ENCODE measurements at places on chromosomes 1 and 21.

DNA sequence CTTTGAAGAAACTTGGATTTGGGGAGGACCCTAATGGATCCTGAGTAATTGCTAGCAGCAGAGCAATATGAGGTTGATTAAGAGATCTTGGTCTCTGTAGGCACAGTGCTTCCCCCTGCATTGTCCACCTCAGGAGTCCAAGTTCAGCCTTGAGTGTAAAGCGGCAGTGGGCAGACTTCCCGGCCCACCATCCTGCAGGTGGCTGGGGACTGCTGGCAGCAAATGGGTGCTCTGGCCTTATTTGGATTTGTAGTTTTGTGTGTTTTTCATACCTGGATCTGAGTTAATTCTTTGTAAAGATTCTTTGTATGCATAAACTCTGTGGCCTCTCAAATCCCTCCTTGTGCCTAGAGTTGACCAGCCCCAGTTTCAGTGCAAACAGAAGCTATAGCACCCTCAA, 7.6 kb downstream of the BARHL2 start:
- DNase-seq: no peak

DNA sequence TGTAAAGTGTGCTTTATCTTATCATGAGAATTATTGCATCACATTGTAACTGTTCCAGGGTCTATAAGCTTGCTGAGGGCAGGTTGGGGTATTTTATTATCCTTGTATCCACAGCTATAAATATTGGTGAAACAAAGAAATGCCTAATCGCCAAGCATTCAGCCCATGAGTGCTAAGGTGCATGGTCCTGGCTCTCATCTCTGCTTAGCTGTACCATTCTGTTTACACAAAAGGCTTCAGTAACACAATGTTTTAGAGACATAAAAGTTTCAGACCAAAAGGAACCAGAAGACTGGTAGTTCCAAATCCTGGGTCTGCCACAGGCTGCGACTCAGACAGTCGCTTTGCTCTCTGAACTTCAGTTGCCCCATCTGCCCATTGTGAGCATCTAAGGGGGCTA, 99.6 kb upstream of the C8B start:
- DNase-seq: no peak

- no peak for DNase-seq
Measured at GRCh38 chr1:223175032-223175431, 32.0 kb upstream of the TLR5 start.

- DNase-seq: no peak
Measured at GRCh38 chr1:247113733-247114271, 9.6 kb upstream of the ZNF669 start.

- DNase-seq: no peak
Measured at GRCh38 chr21:40681164-40681859, 165.6 kb downstream of the DSCAM start.

- no peak for DNase-seq
Measured at GRCh38 chr21:44996983-44997936, 57.4 kb downstream of the SLX9 start.

DNA sequence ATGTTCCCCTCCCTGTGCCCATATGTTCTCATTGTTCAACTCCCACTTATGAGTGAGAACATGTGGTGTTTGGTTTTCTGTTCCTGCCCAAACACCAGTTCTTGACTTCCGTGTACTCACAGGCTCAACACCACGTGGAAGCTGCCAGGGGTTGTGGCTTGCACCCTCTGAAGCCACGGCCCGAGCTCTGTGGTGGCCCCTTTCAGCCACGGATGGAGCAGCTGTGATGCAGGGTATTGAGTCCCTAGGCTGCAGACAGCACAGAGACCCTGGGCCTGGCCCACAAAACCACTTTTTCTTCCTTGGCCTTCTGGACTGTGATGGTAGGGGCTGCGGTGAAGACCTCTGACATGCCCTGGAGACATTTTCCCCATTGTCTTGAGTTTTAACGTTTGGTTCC, 111.6 kb downstream of the SYT14 start:
- no peak for DNase-seq

DNA sequence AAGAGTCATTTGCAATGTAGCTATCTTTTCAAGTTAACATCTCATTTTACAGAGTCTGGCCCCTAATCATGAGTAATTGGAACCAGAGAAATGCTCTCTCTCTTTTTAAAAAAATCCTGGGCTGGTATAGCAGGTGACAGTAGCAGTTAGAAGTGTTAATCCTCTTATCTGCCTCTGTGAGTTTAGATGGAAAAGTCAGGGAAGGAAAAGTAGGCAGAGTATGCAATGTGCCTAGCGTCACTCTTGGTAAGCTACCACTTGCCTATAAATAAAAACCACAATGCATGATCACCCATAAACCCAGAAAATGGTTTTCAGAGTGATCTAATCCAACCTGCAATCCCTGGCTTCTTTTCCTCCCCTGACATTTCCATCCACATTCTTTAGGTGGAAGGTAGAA, 43.2 kb downstream of the UTP25 start:
- no peak for DNase-seq

GRCh38 chr1:103056423-103056822, 51.9 kb downstream of the COL11A1 start:
- no peak for DNase-seq

- DNase-seq: no peak
Measured at GRCh38 chr21:29808153-29808552, 131.6 kb downstream of the GRIK1 start.

- no peak for DNase-seq
Measured at GRCh38 chr1:77322061-77322900, 40.5 kb downstream of the AK5 start.

- DNase-seq: no peak
Measured at GRCh38 chr1:161989786-161990185, 33.9 kb downstream of the OLFML2B start.

DNA sequence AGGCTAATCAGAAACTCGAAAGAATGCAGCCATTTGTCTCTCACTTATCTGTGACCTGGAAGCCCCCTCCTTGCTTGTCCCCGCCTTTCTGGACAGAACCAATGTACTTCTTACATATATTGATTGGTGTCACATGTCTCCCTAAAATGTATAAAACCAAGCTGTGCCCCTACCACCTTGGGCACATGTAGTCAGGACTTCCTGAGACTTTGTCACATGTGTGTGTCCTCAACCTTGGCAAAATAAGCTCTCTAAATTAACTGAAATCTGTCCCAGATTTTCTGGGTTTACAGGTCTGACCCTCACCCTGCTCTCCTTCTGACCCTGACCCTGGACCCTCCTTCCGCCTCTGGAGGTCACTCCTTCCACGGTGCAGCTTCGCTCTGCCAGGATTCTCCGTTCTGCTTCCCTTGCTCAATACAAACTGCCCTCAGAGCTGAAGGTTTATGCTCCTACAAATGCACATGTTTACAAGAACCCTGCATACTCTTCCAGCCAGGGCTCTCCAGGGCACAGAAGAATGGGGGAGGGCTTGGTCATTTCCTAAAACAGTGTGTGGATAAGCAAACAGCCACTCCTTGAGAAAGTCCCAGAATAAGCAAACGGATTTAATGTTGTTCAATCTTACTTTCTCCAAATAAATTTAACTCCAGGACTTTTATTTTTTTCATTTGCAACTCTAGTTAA, 160.5 kb downstream of the ACTL8 start:
- DNase-seq: no peak

- DNase-seq: no peak
Measured at GRCh38 chr1:21574466-21575151, 65.4 kb downstream of the ALPL start.

DNA sequence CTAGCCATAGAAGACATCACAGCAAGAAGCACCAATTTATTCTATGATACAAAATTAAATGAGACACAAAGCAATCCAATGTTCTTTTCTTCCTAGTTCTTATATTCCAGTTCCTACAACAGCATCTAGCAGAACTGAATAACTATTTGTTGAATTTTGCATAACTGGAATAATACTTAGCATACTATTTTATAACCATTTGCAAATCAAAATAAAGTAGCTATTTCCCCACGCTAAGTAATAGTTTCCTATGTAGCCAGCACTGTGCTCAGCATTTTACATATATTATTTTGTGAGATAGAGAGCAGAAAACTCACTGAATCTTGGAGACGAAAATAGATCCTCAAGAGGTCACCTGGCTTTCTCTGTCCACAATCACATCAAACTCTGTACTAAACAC, 42.1 kb downstream of the KCNH1 start:
- DNase-seq: no peak

DNA sequence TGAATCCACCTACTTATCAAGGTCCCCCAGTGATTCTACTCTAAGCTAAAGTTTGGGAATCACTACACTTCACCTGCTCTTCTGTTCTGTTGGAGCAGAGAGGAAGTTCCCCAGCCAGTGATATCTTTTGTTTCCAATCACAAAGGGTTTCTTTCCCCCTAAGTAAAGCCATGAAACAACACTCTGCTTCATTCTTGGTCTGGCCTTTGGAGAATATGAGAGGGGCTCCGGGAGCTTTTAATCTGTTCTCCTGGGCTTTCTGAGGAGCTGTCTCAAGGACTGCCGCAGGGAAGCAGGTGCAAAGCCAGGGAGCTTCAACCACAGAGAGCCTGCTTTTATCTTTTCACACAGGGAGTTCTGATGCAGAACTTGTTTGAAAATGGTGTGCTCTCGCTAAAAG, 10.1 kb upstream of the SLAMF9 start:
- DNase-seq: no peak

DNA sequence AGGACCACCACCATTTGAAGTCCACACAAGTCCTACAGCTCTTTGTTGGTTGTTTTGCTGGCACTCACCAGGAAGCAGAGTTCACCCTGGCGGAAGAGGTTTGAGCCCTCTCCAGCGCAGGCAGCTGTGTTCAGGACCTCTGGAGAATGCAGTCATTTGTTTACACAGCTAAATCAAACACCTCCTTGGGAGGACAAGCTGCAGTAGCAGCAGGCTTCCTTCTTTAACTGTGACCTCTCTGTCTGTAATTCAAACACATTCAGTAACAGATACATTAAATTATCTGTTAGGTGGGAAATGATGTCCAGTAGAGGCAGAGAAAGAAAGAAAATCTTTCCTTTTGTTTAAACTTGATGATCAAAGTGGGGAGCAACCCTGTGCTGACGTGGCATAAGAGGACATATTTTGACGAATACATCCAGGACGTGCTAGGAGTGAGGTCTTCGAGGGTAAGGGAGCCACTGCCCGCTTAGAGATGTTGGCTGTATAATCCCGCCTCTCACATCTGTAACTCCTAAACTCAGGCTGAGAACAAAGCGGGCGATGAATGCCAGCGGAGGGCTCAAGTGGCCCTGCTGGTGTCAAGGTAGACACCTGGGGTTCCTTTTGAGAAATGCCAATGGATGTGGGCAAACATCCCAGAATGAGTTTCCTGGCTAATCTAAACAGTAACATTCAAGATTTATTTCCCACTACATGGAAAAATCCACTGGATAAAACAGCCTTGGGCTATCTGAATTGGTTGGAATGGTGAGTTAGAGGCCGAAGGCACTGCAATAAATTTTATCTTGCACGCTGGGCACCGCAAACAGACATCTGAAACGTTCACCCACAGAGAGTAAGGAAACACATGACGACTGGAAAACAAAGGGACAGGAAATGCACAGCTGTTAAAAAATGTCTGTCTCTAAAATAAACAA, 51.7 kb downstream of the ABCA4 start:
- DNase-seq: no peak

GRCh38 chr1:112431038-112431437, 35.0 kb downstream of the CTTNBP2NL start:
- no peak for DNase-seq

DNA sequence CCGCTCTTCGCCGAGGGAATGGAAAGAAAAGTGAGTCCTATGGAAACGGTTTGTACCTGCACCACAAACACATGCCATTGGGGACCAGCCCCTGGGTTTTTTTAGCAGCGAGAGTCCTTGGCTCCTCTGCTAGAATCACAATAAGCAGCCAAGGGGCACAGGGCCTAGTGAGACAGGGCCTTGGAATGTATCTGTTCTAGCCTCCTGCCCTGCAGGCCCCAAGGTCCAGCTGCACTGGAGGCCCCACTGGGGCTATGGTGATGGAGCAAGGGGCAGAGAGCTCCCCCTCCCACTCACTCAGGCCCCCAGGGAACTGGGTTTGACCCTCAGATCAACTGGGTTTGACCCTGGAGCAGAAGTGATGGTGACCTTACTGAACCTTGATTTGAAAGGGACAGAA, 14.4 kb downstream of the SHISA4 start:
- DNase-seq: no peak

DNA sequence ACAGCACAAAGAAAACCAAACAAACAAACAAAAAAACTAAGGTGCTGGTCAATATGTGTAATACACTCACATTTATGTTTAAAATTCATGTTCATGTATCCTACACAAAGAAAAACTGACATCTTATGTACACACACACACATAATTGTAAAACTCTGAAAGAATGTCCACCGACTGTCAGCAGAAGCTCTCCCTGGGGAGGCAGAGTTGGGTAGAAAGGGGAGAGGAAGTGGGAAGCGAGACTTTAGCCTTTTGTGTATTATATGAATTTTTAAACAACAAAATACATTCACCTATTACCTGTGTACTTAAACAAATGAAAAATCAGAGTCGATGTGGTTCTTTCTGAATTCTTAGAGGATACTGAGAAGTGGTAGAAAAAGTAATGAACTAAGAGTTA, 88.3 kb downstream of the ABCA4 start:
- no peak for DNase-seq

DNA sequence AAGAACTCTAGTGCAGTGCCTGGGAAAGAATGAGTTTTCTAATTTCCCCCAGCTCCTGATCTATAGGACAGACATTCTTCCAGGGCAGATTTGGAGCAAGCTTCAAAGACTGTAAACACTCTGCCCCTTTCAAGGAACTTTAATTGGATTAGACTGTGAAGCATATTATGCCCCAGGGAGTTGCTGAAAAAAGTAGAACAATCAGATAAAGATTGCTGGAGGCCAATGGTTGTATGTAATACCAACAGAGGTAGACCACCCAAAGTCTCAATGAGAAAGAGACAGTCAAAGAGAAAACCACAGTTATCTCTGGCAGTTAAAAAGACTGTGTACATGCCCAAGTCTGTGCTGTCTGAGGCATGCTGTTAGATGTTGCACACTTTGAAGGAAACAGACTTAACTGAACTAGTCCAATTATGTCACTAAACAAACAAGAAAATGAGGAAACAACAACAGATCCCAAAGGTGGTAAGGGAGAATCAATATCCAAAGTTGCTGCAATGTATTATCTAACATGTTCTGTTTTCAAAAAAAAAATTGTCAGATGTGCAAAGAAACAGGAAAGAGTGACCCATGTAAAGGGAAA, 24.4 kb downstream of the C4BPA start:
- DNase-seq: no peak
